ENCODE measurements at places on chromosomes 7 and 10.

DNA sequence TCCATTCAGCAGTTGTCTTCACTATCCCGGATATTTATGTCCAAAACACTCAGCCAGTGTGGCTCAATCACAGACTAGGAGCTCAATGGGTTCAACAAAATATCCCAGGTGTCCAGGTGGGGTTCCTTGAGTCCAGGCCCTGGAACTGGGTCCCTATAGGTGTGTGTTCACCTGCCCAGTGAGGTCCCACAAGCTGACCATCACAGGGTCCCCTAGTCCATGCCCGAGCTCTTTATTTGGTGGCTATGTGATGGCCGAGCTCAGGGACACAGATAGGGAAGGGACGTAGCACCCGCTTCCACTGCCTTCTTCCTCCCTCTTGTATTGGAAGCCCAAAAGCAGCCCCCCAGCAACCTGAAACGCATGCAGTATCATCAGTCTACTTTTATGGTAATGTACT, 78.9 kb upstream of the DDC start:
- DNase-seq, result no peak

- no peak for DNase-seq
Measured at GRCh38 chr7:137366995-137367394, 23.5 kb upstream of the PTN start.

- DNase-seq, result no peak
Measured at GRCh38 chr10:33190406-33190805, 144.1 kb downstream of the NRP1 start.

GRCh38 chr10:124517931-124518330, 56.3 kb downstream of the LHPP start:
- no peak for DNase-seq

DNA sequence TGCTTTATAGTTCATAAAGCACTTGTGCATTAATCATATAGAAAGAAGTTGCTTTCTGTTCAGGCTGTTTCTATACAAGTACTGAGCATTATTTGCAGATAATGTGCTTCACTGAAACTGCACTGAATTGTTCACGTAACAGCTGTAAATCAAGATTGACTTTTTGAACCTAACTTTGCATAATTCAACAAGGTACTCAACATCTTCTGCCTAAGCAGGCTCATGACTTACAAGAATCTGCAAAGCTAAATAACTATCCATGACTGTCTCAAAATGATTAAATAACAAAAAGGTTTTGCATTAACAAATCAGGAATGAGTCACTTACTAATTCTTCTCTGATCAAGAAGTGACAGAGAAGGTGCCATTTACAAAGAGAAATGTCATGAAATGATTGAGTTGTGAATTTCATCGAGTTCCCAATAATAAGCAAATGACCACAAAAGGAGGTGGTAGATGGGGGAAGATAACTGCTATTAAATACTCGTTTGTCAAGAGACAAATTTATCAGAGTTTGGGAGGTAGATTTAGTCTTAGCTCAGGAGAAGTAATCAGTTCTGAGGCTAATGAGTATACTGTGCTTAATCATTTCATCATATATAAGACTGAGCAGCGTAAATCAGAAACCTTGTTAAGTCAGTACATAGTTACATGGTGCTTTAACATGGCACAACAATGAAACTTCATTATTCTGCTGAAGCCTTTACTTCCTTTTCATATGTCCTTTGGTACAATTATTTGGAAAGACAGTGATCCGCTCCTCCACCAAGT, 161.3 kb upstream of the LRRN3 start:
- DNase-seq, result no peak

- DNase-seq, result no peak
Measured at GRCh38 chr10:99394761-99395386, 35.5 kb downstream of the GOT1 start.

- DNase-seq, result no peak
Measured at GRCh38 chr7:96800824-96801223, 91.2 kb upstream of the SEM1 start.

GRCh38 chr10:74133923-74134820, 16.5 kb downstream of the AP3M1 start:
- DNase-seq, result no peak

- no peak for DNase-seq
Measured at GRCh38 chr7:25356534-25357151, 128.4 kb upstream of the NPVF start.

GRCh38 chr7:100837099-100837836, 9.9 kb upstream of the EPHB4 start:
- DNase-seq, result peak; percentile 95

GRCh38 chr10:125020386-125020785, 78.5 kb downstream of the ZRANB1 start:
- DNase-seq, result no peak

Data from GM03348 (cell line).